ENCODE measurements at places on chromosomes 4 and X.

DNA sequence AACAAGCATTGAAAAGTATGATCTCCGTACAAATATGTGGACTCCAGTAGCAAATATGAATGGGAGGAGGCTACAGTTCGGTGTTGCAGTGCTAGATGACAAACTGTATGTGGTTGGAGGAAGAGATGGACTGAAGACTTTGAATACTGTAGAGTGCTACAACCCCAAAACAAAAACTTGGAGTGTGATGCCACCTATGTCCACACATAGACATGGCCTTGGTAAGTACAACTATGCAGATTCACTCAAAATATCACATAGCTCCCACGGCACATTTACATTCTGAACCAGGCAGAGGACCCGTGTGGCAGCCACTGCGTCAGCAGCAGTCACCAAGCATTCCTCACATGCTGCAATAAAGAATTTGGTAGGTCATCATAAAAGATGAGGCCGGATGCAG is 41.3 kb downstream of the KLHL5 start:
- peak; percentile 22 for DNase-seq

GRCh38 chr4:113730467-113731216 is 30.9 kb downstream of the CAMK2D start:
- DNase-seq = no peak

- DNase-seq = peak; percentile 41
Observed at GRCh38 chrX:19904778-19905367, 17.5 kb upstream of the SH3KBP1 start.

DNA sequence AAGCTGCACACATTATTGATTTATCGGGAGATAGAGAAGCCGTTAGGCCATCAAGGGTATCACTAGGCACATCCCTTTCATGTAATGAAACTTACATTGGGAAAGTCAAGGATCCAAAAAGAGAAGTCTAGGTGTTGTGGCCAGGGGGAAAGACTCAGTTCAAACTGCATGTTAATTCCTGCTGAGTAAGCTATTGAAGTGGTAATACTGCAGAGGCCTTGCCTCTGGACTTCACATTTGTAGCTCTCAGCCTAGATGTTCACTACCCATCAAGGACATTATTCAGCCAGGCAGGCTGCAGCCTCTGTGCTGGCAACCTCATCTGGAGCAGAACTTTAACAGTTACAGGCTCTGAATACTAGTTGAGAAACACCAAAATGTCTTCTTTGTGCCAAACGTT is 2094.5 kb upstream of the AGA start:
- DNase-seq = no peak

- no peak for DNase-seq
Observed at GRCh38 chrX:79169484-79169883, 25.0 kb downstream of the GPR174 start.

GRCh38 chr4:166655231-166655630 is 579.1 kb downstream of the SPOCK3 start:
- peak; percentile 57 for DNase-seq

DNA sequence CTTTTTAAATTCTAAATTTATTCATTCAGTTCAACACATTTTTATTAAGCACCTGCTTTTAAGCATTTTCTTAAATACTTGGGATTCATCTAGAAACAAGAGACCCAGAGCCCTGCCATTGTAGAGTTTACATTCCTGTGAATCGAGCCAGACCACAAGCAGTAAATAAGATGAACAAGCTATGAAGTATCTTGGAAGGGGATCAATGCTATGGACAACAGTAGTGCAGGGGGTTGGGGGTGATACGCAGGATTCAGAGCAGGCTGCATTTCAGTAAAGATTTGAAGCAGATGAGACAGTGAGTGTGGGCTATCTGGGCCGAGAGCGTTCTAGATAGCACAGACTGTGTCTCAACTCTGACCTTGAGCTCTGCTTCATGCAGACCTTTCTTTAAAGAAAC is 35.1 kb downstream of the CLDN22 start:
- no peak for DNase-seq

DNA sequence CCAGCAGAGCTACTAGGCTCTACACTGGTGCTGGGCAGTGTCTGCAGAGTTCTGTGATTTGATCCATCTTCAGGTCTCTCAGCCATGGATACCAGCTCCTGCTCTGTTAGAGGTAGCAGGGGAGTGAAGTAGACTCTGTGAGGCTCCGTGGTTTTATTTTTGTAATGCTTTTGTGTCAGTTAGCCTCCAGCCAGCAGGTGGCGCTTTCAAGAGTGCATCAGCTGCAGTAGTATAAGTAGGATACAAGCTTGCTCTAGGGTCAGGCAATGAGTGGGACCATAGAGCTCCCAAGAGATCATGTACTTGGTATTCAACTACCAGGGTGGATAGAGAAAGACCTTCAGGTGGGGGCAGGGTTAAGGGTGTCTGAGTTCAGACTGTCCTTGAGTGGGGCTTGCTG is 362.5 kb upstream of the TRAM1L1 start:
- DNase-seq = no peak

DNA sequence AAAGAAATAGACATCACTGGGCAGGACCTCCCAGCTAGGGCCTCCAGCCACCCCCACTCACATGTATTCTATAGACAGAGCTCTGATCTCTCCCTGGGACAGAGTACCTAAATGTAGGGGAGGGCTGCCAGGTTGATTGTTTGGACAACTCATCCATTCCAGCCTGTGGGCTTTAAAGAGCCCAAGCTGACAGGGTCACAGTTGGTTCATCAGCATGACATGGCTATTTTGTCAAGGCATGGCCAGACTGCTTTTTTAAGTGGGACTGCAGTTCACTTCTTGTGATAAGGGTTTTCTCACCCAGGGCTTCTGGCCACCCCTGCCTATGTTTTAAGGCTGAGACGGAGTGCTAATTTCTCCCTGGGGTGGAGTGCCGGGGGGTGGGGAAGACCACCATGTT is 63.3 kb downstream of the KLHL4 start:
- no peak for DNase-seq

DNA sequence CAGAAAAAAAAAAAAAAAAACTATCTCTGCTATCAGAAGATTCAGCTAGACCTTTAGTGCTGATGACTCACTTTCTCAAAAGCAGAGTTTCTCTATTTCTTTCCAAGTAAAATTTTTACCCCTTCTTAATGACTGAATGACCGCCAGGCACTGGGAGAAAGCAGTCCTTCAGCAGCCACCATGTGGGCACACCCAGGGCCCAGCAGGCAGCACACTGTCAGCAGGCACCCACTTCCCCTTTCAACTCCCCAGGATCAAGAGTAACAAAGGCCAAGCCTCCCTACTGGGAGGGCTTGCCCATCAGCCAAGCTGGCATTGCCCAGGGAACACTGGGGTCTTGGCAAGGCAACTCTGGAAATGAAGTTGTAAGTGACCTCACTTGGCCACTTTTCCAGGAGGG is 201.9 kb upstream of the MAMLD1 start:
- DNase-seq = no peak

- DNase-seq = no peak
Observed at GRCh38 chr4:102338405-102338804, 6.9 kb downstream of the SLC39A8 start.

GRCh38 chr4:119587796-119588195 is 40.8 kb downstream of the PDE5A start:
- DNase-seq = no peak

DNA sequence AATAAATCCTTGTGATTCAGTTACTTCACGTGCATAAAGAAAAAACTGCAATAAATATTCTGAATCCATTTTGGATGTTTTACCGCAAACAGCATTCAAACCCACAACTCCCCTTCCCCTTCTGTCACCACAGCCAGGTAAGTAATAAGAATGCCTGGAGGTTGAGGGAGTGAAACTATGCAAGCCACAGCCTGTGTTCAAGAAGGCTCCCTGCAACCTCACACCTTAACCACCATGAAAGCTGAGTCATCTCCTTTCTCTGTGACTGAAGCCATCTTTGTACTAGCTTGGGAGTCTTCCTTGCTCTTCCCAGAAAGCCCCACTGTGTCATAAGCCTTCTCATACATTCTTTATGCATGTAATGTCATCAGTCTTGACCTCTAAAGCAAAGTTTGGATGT is 297.0 kb upstream of the PUDP start:
- DNase-seq = no peak

DNA sequence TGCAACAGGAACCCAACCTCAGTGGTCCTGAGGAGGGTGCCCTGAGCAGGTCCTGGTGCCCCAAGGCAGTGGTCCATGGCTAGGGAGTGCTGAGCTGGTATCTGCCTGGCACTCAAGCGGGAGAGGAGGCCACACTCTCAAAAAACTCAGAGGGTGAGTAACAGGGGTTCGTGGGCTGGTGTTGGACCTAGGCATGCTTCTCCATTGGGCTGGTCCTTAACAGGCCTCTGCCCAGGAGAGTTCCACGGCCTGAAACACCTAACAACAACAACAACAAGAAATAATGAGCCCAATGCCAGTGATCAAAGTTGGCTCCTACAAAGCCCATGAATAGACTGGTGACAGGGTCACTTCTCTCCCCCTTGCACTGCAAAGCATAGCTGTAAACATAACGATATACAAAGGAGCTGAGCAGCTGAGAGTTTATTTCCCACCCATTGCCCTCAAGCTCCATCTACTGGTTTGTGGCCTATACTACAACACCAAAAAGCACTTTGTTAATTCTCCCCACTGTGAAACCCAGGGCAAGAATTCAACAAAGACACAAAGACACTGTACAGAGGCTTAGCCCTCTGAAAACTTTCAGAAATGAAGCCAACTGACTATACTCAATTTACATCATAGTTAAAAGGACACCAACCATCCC is 736.1 kb upstream of the ADGRL3 start:
- DNase-seq = peak; percentile 50

DNA sequence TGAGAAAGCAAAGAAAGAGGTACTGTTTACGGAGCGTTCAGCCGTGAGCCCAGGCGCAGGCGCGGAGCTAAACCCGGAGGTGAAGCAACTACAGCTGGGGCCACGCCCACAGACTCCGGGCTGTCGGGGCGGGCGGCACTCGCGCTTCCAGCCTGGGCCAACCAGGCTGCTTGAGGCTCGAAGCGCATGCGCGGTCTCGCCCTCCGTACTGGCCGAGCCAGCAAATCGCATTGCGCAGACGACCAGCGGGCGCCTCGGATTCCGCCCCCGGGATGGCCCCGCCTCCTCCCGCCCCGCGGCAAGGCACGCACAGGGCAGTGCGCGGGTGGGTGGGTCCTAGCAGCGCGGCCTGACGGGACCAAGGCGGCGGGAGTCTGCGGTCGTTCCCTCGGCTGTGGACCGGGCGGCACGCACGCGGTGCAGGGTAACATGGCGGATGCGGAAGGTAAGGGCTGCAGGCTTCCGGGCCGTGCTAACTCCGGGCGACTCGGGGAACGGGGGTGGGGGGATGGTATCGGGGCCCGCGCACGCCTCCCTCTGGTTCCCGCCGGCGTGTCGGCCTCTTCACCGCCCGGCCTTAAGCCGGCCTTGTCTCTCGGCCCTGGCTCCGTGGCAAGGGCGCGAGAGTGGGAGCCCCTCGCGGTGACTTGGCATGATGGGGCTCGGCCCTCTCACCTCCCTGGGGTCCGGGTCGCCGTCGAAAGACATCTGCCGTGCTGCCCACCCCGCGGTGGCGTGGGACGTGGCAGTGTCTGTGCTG is at the start of gene DKC1:
Gene DKC1 (plus strand): TSS at position 328 of the 760 bp plus-strand sequence. CDS start 102 bp downstream, at position 430.
- peak; percentile 72 for DNase-seq

DNA sequence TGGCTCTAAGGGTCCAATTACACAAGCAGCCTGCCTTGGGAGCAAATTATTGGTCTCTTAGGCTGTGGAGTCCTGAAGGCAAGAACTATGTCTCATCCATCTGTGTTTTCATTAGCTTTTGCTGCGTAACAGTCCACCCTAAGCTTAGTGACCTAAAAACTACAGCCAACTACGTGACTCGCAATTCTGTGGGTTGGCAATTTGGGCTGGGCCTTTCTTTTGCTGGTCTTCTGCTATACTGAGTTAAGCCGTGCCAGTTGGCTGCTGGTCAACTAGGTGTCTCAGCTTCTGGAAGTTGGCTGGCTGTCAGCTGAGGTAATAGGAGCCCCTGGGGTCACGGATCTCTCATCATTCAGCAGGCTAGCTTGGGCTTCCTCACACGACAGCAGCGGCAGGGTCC is 205.6 kb upstream of the S100G start:
- no peak for DNase-seq

- no peak for DNase-seq
Observed at GRCh38 chr4:185911556-185912064, 99.6 kb upstream of the SORBS2 start.

DNA sequence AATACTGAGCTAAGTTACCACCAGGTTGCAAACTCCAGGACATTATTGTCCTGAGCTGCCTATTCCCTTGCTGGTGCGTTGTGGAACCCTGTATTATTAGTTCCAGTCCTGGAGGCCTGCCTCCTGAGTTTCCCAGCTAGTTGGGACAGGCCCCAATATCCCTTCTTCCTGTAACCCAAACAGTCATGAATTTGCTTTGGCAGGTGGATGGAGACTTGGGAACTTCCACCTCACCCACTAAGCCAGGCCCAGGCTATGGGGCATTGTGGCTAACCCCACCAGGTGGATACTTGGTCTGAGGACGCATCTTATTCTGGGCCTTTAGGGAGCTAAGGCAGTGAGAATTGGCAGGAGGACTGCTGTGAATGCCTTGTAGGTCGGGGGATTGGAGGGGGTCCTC is 5.0 kb downstream of the RBM3 start:
- peak; percentile 22 for DNase-seq

GRCh38 chr4:39933671-39934590 is 43.8 kb downstream of the PDS5A start:
- DNase-seq = no peak

- no peak for DNase-seq
Observed at GRCh38 chr4:37477126-37477525, 209.1 kb downstream of the RELL1 start.

DNA sequence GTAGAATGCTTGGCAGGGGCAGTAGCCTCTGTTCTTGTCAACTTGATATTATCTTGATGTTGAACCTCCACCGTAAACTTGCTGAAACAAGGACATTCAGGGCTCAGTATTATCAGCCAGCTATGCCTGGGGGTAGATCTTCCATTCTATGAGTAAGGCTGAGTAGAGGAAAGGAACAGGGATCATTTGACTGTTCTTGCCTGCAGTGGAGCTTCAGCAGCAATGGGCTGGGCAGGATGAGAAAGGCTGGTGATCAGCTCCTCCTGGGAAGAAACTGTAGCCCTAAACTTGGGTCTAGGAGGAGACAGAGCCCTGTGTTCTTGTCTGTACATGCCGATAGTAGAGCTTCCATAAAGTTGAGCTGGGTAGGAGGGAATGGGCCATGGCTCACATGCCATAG is 127.2 kb downstream of the CCSER1 start:
- no peak for DNase-seq

GRCh38 chrX:139554376-139554775 is 23.8 kb downstream of the F9 start:
- no peak for DNase-seq

DNA sequence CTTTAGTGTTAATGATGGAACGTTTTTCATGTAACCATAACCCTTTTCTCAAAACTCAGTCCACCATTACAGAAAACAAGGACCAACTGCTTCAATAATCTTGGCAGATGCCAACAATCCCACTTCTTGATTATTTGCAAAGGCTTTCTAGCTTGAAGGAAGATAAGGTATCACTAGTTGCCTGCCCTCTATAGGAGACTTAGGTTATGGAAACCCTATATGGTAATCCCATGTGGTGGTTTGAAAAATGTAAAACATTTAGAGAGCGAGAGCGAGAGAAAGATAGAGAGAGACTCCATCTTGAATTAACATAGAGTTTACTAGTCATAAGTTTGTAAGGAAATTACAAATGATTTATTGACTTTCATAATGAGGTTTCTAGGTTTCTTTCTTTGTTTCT is 1627.5 kb upstream of the TENM3 start:
- no peak for DNase-seq

Data from T47D (cell line).